Stimulated activated CD4-positive, alpha-beta T cell treated with anti-CD3 and anti-CD28 coated beads, TNF-alpha, amount 100 ng/mL, for 48 hours (primary cell): ENCODE measurements at places on chromosomes 13 and 19.

- no peak for DNase-seq
Measured at GRCh38 chr13:34701919-34702318, 240.2 kb upstream of the NBEA start.

DNA sequence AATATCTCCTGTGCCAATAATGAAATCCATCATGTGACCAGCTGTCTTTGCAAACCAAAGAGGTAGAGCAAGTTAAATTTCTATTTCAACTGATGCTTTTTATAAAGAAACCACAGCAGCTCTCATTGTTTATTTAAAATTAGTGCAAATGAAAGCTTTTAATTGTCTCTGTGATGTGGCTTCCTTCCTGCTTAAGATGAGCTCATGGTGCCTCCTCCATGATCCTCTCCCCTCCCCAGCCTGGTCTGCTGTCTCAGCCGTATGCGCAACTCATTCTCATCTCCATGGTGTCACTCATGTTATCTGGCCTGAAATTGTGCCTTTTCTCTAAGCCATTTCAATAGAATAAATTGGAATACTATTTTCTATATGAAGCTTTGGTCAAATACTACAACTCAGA is 270.6 kb downstream of the FGF14 start:
- no peak for DNase-seq

- DNase-seq: no peak
Measured at GRCh38 chr13:29457299-29457698, 138.2 kb downstream of the SLC7A1 start.

DNA sequence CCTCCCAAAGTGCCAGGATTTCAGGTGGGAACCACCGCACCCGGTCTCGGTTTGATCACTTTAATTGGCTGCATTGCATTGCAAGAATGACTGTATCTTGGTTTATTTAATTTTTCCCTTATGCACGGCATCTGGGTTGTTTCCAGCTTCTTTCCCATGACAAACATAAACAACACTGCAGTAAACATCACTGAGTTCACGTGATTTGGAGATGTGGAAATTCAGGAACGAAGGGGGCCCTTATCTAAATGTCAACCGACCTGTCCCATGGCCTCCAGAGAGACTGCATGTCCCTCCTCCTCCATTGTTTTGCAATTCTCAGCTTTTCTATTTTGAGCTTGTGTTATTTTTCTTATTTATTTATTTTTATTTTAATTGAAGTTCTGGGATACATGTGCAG is 14.4 kb upstream of the SULT2B1 start:
- no peak for DNase-seq

DNA sequence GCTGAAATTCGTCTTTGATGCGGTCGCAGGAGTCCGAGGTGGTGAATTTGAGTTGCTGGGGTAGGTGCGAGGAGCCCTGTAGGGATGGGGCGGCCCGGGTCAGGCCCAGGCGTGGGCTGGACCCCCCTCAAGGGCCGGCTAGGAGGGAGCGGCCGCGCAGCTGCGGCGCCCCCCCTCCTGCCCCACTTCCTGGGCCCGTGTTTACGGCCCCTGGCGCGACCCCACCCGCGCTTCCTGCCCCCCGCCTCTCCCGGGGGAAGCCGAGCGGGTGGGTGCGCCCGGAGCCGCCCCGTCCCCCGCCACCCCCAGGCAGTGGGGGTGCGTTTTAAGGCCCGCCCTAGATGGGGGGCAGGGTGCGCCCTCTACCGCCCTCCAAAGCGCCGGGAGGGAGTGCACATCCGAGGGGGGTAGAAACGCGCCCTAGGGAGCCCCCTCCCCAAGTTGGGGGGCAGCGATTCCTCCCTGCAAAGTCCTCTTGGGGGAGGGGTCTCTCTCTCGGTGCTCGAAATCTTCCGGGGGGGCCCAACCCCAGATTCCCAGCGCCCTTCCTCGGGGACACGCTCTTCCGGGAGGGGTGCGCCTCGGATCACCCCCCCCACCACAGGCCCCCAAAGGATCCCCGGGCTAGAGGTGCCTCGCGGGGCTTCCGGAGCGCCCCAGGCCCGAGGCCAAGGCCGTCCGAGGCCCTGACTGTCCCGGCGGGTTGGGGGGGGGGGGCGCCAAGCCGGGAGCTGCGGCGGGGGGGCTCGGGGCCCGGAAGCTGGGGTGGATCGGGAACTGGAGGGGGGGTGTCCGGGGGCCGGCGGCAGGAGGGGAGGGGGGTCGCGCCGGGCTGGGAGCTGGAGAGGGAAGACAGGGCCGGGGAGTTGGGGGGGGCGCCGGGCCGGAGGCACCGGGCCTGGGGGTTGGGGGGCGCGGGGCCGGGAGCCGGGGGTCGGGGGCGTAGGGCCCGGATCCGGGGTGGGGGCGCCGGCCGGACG is 823 bp downstream of the TLE5 start:
- no peak for DNase-seq

DNA sequence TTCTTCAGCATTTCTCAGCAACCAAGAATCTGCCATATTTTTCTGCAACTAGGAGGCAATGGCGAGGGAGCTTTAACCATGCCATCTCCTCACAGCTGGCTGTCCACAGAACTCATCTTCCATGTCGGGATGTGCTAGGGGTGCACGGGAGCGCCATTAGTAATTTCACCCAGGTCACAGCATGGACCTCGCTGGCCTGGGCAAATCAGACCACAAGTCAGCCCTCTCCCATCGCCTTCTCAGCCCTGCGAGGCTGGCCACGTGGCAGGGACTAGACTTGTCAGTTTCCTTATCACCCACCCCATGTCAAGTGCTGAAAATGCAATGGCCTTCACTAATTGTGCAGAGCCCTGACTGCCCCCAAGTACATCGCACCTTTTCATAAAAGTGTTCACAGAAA is 15.7 kb downstream of the COL4A1 start:
- DNase-seq: no peak

- DNase-seq: no peak
Measured at GRCh38 chr13:76656500-76656899, 229.7 kb downstream of the KCTD12 start.

DNA sequence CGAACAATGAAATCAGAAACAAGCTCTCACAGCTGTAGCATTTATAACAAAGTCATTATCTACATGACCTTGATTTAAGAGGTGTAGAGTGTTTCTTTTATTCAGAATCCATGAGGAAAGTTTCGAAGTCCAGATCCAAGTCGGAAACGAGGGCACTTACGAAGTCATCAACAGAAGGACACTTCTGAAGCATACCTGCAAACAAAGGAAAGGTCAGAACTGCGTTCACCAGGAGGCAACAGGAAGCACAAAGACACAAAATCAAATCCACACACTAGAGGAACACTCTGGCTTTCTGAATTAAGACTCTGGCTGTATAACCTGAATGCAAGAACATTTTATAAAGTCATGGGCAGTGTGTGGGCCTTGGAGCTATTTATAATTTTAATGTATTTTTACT is 158.9 kb downstream of the MIPEP start:
- DNase-seq: no peak

GRCh38 chr19:45911291-45911690 is 3.3 kb downstream of the NANOS2 start:
- no peak for DNase-seq

- peak; percentile 12 for DNase-seq
Measured at GRCh38 chr13:110869805-110870706, 44.8 kb downstream of the ANKRD10 start.

DNA sequence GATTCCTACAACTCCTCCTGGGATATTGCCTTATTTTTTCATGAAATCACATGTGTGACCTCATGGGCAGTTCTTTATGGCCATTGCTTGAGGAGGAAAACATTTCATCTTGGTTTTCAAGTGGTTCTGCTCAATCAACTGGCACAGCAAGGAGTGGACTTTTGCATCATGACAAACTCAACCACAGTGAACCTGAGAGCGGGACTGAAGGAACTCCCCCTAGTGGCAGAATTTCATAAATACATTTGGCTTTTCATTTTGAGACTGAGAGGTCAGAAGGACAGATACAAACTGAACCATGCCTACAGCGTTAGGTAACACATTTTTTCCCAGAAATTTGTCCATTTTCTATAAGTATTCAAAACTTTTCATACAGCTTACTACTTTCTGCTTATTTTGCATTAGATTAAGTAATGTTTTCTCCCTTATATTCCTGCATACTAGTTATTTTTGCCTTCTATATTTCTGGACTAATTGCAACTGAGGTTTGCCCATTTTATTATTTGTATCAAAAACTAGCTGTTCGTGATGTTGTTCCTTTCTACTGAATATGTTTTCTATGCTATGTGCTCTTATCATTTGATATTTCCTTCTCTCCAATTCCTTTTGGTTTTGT is 13.4 kb upstream of the SIGLEC12 start:
- DNase-seq: no peak

GRCh38 chr19:3899531-3900294 is 19.2 kb downstream of the ATCAY start:
- no peak for DNase-seq

DNA sequence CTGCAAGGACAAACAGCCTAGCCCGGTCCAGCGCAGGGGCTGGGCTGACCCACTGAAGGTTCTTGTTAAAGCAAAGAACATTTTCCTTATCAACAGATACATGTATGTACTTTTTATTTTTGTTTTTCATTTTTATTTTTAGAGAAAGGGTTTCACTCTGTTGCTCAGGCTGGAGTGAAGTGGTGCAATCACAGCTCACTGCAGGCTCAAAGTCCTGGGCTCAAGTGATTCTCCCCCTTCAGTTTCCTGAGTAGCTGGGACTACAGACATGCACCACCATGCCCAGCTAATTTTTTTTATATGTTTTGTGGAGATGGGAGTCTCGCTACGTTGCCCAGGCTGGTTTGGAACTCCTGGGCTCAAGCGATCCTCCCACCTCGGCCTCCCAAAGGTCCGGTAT is 47.9 kb downstream of the CEBPG start:
- no peak for DNase-seq

GRCh38 chr19:20162821-20163220 is 4.2 kb upstream of the ZNF486 start:
- DNase-seq: no peak

GRCh38 chr19:14517446-14517839 is 754 bp downstream of the DNAJB1 start:
- no peak for DNase-seq

- no peak for DNase-seq
Measured at GRCh38 chr19:3193256-3194105, 7.8 kb downstream of the NCLN start.

DNA sequence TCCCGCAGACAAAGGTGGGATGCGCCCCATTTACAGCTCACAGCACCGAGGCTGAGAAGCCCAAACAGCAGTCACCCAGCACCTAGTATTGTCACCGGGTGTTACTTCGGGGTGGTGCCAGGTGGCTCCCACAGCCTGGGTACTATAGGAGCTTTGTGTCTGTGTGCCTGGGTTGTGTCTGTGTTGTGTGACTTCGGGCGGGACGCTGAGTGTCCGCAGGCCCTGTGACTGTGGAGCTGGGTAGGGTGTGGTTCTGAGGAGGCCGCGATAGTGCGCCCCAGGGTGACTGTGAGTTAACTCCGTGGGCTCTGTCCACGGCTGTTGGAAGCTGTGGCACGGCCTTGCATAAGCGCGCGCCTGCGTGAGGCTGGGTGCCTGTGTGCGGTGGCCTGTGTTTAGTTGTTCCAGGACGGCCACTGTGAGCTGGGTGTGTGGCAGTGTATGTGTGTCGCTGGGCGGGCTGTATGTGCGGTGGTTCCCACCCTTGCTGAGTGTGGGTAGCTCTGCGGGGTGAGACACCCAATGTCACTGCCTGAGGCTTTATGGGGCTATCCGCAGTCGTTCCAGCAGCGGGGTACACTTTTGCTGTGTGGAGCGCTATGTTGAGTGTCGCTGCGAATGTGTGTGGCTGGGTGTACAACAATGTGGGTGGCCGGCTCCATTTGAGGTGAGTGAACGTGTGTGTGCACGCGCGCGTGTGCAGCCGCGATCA is 559 bp upstream of the SSBP4 start:
- no peak for DNase-seq
